Hematopoietic multipotent progenitor cell treated with erythropoietin and hydrocortisone succinate and interleukin-3 and kit ligand, for 17 days (in vitro differentiated cells): ENCODE measurements at places on chromosomes 5 and 9.

DNA sequence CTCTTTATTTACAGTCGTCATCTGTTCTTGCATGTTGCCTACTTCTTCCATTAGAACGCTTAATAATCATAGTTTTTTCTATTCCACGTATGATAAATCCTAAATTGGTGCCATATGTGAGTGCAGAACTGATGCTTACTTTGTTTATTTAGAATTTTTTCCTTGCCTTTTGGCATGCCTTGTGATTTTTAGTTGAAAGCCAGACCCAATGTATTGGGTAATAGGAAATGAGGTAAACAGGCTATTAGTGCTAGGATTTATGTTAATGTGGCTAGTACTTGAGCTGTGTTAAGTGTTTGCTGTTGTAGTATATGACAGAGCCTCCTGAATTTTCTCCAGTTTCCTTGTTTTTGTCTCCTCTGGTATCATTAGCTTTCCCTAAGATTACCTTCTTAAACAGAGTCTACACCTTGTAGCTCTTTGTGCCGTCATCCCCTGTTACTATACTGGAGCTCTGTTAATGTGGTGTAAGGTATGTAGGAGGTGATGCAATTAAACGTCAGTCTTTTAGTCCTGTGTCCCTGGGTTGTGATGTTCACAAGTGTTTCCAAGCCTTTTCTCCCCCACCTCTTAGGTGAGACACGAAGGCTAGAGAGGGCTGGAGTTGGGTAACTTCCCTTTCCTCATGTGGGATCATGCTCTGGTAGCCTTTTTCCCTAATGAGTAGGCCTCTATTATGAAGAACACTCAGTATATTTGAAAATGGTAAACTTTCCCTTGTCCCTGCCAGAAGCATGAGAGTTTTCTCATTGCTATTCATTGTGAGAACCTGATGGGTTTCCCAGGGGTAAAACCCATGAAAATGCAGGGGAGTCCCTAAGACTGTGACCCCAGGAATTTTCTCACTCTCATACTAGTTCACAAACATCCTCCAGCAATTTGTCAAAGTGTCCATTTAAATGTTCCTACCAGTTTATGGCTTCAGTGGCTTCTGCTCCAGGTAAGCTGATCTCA, 21.2 kb downstream of the SPATA31D3 start:
- DNase-seq, result no peak

- no peak for DNase-seq
Measured at GRCh38 chr9:127081250-127082185, 40.9 kb downstream of the ANGPTL2 start.

GRCh38 chr5:95919658-95920057, 42.0 kb downstream of the ELL2 start:
- DNase-seq, result no peak

DNA sequence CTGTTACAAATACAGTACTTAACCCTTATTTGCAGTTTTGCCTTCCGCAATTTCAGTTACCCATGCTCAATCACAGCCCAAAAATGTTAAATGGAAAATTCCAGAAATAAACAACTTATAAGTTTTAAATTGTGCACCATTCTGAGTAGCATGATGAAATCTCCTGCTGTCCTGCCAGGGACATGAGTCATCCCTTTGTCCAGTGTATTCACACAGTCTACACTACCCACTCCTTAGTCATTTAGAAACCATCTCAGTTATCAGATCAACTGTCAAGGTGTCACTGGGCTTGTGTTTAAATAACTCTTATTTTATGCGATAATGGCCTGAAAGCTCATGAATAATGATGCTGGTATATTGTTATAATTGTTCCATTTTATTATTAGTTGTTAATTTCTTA, 95.8 kb downstream of the PLCXD3 start:
- DNase-seq, result no peak

GRCh38 chr9:211557-211956, 3.1 kb upstream of the DOCK8 start:
- no peak for DNase-seq

DNA sequence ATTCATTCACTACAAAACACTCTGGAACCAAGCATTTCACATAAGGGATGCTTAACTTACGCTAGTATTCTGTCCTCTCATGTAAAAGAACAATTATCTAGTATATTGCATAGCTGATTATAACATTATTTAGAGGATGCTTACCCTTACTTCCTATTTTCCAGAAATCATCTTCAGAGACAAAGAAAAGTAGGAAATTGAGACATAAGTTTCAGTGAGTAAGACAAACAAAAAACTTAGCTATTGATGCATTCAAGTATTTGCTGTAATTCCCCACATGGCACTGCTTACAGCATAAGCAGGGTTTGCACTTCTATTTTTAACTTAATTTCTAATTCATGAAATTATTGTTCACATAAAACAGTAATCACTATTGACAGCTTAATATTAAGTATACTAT, 104.8 kb upstream of the SREK1 start:
- DNase-seq, result no peak

GRCh38 chr5:117357886-117358285, 783.3 kb upstream of the SEMA6A start:
- DNase-seq, result no peak

GRCh38 chr5:173953528-173954090, 35.4 kb upstream of the C5orf47 start:
- no peak for DNase-seq

DNA sequence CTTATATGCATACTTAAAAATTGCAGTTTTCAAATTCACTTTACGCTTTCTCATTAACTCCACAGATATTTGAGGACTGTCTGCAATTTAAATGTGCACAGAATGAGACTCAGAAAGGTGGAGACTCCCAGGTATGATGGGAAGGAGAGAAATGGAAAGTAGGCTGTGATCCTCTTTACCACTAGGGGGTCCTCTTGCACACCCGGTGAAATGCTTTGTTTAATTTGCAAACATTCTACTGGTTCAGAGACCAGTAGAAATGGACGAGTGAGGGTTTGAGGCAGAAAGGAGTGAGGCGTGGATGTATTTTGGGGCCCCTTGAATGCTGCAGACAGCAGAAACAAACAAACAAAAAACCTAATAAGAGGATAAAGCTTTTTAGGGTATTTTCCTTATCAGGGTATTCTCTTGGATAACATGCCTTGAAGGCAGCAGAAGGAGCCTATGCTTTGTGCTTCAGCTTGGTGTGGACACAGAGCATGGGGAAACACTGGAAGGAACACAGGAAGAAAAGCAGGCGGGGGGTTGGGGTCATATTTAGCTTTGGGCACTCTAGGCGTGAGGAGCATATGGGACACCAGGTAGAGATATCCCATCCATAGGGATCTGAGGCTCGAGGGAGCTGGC, 410.1 kb downstream of the DMRT2 start:
- DNase-seq, result no peak

DNA sequence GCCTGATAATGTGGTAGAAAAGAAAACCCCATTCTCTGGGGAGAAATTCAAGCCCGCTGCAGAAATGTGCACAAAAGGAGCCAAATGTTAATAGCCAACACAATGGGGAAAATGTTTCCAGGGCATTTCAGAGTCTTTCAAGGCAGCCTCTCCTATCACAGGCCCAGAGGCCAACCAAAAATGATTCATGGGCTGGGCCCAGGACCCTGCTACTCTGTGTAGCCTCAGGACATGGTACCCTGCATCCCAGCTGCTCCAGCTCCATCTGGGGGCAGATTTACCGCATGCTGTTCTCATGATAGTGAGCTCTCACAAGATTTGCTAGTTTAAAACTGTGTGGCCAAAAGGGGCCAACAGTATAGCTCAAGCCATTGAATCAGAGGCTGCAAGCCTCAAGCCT, 41.1 kb downstream of the RAPGEF6 start:
- DNase-seq, result no peak

GRCh38 chr5:137743031-137743640, 7.2 kb upstream of the KLHL3 start:
- DNase-seq, result peak; percentile 71

- DNase-seq, result peak; percentile 15
Measured at GRCh38 chr9:89379508-89380115, 61.3 kb downstream of the SECISBP2 start.

DNA sequence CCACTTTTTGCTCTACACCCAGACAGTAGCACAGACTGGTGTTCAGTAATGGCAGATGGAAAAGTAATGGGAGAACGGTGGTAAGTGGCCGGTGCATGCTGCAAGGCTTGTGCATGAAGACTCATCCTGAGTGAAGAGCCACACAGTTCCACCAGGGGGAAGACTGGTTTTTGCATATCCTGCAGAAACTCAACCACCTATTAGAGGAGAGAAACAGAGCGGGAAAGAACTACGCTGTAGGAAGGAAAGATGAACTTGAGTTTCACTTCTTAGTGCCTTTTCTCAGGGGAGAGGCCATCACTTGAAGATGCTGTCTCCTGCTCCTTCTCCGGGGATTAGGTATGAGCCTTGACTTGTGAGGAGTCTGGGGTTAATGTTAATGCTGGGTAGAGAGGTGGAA, 9.4 kb upstream of the PRSS3 start:
- DNase-seq, result no peak

DNA sequence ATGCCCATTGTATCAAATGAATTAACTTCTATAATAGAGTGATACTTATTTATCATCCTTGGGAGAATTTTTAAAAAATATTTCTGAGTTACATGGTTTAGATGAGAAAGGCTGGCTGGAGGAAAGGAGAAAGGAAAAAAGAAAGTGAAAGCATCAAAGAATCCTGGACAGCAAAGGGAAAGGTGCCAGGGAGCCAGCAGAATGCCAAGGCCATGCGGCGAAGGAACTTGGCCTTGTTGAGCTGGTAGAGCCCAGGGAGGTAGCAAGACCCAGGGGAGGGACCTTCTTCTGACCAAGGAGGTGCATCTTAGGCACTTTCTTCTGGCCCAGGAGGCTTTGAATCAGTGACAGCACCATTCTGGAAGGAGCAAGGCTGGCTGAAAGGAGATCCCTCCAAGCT, 240.5 kb downstream of the ENC1 start:
- DNase-seq, result no peak

- no peak for DNase-seq
Measured at GRCh38 chr5:160960592-160960991, 108.6 kb upstream of the ATP10B start.

- no peak for DNase-seq
Measured at GRCh38 chr5:16628376-16628775, 11.6 kb upstream of the RETREG1 start.

DNA sequence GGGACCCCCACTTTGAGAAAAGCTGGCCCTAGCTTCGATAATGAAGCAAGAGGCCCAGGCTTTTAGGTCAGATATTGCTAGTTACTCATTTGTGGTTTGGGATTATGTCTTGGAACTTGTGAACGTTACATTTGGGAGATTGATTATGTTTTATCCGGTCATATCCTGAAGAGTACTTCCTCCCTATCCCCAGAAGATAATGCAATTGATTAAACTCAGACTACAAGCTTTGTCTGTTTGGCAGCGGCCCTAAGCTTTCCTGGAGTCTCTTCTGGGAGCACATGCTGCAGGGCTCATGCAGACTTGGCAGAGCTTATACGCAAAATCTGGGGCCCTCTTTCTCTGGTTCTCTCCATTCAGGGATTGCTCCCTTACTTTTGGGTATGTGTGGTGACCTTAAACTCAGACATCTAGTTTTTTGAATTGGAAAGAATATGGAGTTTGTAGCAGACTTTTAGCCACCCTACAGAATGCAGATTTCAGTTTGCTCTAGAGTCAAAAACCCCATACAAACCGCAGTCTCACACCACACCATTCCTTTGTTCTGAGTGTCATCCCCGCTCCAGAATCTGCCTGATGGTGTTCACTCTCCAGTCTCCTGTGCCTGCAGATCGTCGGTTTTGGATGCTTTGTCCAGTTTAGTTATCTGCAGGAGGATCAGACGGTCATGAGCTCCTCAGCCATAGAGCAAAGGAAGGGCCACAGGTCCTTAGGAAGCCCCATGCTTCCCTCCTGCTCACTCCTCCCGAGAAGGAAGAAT, 449.5 kb upstream of the TRPC7 start:
- no peak for DNase-seq

- no peak for DNase-seq
Measured at GRCh38 chr9:98432134-98432533, 176.7 kb upstream of the TBC1D2 start.

DNA sequence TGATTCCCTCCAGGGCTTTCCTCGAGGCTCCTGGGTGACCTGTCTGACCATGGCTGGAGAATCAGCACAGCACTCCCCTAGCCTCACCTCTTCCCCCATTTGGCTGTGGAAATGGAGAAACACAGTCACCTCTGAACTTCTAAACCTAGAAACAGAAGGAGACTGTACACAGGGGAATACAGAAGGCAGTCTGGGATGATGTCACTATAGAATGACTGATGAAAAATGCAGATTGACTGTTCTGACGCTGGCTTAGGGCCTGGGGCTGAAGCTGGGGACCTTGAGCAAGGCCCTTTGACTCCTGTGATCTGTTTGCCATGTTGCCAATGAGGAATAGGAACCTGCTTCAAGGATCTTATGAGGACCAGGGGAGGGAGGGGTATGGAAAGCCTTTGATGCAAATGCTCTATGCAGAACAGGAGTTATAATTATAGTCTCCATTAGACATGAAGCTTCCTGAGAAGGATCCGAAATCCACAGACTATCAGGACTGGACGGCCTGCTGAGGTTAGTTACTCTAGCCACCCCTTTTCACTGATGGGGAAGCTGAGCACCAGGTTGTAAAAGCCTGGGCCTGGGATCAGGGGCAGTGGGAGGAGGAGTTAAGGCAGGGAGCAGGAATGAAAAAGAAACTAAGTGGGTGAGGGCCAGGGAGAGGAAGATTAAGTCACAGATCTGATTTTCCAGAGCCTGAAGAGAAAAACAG, 24.4 kb upstream of the ANXA6 start:
- DNase-seq, result no peak

GRCh38 chr9:132487980-132488535, 78.0 kb downstream of the CFAP77 start:
- no peak for DNase-seq

- no peak for DNase-seq
Measured at GRCh38 chr9:134336228-134336627, 10.0 kb downstream of the RXRA start.

- no peak for DNase-seq
Measured at GRCh38 chr5:145544401-145544800, 290.7 kb downstream of the PRELID2 start.

GRCh38 chr9:121261755-121262154, 6.2 kb upstream of the GSN start:
- no peak for DNase-seq

DNA sequence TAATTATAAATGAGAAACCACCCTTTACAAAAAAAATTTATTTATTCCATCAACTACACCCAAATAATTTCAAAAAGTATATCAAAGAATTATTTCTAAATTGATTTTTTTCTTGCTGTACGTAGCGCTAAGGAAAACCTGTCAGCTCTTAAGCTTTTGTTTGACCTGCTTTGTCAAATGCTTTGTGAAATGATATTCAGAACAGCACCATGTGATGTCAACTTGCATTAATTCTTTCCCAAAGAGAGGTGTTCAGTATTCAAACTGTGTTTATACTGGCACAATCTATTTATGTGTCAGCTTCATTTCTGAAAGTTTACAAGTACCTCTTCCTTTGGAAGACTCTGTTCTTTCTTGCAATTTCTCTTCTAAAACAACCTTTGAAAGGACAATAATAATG, 12.0 kb upstream of the ARSB start:
- no peak for DNase-seq

- DNase-seq, result no peak
Measured at GRCh38 chr9:135212961-135213360, 125.5 kb downstream of the OLFM1 start.

GRCh38 chr9:135014311-135015010, 73.0 kb upstream of the OLFM1 start:
- DNase-seq, result no peak

GRCh38 chr5:126746290-126746689, 30.6 kb upstream of the LMNB1 start:
- DNase-seq, result no peak
